Activated T-cell treated with anti-CD3 and anti-CD28 coated beads for 4 hours (primary cell): ENCODE measurements at places on chromosomes 5 and 9.

DNA sequence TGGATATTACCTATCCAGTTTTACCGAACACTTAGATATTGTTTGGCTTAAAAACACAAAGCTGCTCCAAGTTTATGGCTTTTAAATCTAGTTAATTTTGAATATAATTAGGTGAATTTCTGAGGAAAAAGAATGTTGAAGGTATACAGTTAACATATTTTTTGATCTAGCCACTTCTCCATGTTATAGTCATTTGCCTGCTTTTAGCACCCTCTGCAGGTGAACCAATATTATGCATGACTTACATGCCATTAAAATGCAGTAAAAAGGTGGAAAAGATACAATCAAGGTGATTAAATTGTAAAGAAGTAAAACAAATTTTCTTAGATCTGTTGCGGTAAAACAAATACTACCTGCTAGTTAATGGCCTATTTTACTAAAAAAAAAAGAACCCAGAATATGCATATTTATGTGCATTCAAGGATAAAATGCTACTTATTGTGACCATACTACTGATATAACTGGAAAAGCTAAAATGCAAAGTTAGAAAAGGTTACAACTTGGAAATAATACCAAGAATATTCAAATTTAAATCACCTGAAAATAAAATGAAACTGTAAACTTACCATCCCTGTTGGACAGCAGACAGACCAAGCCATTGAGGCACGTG, 132.1 kb downstream of the AP3B1 start:
- DNase-seq: no peak

- no peak for DNase-seq
These were observed 84.2 kb downstream of the MUSK start for GRCh38 chr9:110752766-110753165.

- no peak for DNase-seq
These were observed 3.3 kb downstream of the GPX3 start for GRCh38 chr5:151023651-151024050.

GRCh38 chr9:4567601-4568000, 77.3 kb downstream of the SLC1A1 start:
- no peak for DNase-seq

- no peak for DNase-seq
These were observed 25.7 kb downstream of the DRD1 start for GRCh38 chr5:175418251-175418650.
